Fibroblast of skin of scalp (primary cell): ENCODE measurements at places on chromosomes 4 and X.

DNA sequence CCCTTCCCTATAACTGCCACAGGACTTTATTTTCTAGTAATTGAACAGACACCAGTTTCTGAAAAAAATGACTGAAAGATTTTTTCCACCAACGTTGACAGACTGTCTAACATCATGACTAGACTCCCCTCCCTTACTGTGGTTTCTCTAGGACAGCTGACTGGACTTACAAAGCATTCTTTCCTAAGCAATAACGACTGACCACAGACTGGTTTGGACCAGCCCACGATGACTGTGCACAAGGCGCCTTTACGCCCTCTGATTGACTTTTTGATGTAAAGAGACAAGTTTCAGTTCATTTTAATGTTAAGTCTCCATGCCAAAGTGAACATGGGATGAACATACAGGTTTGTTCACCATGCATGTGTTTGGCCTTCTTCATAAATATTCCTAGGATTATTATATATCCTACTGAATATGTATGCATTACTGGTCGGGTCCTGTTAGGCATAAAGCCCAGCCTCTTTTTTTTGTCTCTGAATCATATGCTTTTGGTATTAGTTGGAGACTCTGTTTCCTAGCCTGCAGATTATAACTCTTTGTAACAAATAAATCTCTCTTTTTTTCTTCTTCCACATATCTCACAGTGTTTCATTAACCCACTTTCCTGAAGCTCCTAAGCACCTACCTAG lies 50.5 kb upstream of the UGT2B4 start:
- peak; percentile 10 for DNase-seq

DNA sequence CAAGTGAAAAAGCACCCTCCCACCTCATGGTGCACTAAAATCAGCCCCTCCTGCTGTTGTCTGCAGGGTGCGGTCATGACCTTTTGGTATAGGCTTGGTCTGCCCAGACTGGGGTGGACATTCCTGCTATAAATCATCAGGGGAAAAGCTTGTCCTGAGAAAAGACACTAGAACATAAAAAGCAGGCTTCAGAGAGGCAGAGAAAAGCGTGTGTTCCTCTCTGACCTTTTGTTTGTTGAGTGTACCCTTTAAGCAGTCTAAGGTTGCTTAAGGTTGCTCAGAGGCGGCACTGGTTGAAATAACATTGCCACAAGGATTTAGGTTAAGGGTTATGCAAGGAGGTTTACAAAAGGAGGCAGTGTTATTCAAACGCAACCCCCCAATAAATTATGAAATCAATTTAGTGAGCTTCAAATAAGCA lies 43.5 kb downstream of the CCDC158 start:
- no peak for DNase-seq

- DNase-seq, result no peak
These were observed 455.3 kb downstream of the PDHA2 start for GRCh38 chr4:96295143-96295741.

DNA sequence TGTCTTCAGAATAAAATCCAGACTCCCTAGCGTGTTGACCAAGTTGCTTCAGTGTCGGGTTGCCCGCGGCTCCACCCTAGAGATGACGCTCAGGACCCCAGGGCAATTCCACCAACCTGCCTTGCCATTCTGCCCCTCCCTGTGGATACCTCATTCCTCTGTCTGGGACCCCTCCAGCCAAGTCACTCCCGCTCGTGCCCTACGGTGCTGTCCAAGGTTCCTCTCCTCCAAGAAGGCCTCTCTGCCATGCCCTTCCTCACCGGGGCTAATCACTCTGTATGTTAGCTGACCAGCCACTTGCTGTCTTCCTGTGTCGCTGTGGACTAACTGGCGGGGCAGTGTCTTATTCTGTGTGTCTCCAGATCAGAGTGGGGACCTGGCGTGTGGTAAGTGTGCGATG lies 46.6 kb downstream of the TENM3 start:
- DNase-seq, result no peak

- DNase-seq, result no peak
These were observed 109.4 kb downstream of the GPR143 start for GRCh38 chrX:9656277-9656676.

DNA sequence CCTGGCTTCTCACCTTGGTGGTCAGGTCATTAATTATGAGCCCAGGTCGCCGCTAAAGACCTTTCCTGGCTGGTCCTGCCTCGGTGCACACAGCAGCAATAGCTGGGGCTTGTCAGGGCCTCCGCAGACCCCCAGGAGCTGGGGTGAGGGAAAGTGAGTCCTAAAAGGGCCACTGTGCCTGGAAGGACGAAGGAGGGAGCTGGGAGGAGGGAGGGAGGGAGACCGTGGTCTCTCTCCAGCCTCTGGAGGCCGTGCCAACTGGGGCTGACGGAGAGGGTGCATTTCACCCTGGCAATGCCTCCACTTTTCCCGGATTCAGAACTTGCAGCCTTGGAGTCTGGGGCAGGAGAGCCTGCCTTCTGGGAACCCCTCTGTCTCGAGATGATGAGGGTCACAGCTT lies 60.4 kb downstream of the CRLF2 start:
- no peak for DNase-seq

DNA sequence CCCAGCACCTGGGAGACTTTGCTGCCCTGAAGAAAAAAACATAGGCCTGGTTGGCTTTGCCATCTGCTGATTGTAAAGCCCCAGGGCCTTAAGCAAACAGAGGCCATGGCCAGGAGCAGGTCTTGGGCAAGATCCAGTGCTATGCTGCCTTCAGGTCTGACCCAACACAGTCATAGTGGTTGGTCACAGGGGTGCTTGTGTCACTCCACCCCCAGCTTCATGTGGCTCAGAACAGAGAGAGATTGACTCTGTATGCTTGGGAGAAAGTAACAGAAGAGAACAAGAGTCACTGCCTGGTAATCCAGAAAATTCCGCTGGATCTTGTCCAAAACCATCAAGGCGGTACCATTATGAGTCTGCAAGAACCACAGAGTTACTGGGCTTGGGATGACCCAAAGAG lies 24.4 kb upstream of the SMARCA5 start:
- peak; percentile 13 for DNase-seq

GRCh38 chrX:151359931-151360871 lies 36.8 kb upstream of the VMA21 start:
- DNase-seq, result peak; percentile 12

DNA sequence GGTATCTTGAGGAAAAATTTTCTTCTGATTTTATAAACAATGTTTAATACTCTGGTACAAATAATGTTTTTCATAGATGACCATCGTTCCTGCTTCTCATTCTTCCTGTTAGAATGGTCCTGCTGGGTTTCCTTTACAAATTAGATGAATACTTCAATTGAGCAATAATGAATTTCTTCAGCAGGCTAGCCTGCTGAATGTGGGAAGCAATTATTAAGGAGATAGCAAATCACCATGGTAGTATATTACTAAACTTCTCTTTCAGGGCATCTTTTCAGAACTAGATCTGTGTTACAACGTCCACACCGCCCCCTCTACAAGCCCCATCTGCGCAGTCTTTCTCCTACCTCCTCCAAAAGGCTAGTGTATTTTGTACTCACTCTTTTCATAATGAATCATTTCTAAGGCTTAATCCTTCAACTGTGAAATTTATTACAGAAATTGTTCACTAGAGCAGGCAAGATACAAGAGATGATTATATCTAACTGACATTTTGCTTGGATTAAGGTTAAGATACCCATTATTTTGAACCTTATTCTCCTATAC lies 38.4 kb downstream of the GPRIN3 start:
- no peak for DNase-seq

- DNase-seq, result no peak
These were observed 114.0 kb upstream of the VEGFC start for GRCh38 chr4:176906709-176907108.

DNA sequence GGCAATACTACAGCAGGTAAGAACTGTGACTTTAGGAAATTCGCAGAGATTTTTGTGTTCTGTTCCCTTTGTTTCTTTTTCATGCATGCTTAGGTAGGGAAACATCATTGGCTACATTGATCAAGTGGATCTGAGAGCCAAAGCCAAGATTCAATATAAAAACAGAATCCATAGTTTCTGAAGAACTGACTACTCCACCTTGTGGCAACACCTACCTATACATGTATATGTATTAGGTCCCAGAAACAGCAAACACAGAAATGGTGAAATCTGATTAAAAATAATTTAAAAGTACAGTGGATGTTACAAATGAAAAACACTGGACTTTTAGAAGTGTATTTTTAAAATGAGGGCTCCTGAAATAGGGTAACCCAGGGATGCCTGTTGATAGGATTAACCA lies 322.6 kb upstream of the MAOA start:
- DNase-seq, result no peak
